NCI-H1436 (cell line): ENCODE measurements at places on chromosomes 1 and 21.

DNA sequence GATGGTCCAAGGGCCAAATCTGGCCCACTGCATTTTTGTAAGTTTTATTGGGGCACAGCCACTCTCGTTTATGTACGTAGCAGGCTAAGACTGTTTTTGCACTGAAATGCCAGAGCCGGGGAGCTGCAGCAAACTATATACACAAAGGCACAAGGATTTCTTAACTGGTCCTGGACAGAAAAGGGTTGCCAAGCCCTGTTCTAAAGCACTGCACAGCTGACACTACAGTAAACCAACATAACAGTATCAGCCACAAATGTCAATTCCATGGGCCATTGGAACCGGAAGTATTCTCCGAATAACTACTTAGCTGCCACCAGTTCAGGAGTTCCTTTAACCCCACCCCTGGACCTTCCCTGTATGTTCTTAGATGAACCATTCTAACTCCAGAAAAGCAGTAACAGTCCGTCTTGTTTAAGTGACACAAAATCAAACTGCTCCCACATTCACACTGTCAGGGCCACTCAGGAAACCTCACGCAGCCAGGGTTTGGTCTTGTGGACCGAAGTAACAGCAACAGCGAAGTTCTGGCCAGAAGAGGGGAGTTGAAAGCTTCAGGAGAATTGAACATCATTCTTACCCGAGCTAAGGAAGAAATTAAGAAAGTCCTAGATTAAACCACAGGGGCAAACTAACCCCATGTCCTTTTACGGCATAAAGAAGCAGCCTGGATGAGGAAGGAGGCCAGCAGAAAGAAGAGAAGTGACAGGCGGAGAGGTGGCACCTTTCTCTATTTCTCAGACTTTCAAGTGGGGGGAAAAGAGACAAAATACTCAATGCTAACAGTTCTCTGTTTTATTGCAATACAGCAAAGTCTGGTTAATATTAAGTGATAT is 49.2 kb downstream of the COQ8A start:
- DNase-seq, result no peak

DNA sequence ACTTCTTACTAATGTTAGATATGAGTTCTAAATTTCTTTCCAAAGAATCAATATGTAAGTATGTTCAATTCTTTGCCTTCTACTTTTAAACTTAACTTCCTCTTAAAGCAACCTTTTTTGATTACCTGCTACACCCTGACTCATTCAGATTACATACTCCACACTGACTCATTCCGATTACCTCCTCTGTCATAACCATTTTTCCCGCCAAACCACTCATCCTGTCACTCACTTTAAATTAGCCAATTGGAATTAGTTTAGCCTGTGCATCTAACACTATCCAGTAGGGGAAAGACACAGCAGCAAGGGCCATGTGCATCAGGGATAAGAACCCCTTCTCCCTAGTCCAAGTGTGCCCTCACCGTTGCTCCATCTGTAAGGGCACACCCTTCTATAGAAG is 815.5 kb downstream of the BRINP3 start:
- DNase-seq, result no peak

GRCh38 chr1:201399352-201400126 is 415 bp upstream of the LAD1 start:
- peak; percentile 19 for DNase-seq

DNA sequence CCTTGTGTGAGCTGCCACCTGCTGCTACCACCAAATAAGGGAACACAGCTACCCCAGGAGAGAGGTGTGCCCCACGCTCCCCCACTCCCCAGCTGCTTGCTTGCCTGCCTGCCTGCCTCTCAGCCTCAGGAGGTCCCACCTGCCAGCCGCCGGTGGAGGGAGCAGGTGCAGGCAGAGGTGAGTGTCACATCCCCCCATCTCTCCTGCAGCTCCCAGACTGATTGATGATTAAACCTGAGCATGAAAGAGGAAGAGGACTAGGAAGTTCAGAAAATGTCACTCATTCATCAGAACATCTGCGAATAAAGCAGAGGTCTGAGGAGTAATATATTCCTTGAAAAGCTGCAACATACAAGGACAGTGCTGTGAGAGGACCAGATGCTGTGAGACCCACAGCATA is 58.6 kb upstream of the HIVEP3 start:
- DNase-seq, result peak; percentile 64

DNA sequence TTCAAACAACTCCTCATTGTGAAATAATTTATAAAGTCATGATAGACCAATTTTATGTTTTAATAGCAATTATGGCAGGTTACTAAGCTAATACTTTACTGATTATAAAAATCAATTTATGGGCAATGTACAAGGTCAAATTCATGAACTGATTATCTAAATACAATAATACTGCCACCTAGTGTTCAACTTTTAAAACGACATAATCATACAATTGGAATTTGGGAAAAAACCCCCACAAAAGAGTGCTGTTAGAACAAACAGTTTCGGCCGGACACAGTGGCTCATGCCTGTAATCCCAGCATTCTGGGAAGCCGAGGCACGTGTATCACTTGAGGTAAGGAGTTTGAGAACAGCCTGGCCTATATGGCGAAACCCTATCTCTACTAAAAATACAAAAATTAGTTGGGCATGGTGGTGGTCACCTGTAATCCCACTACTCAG is 14.0 kb downstream of the GTF2B start:
- peak; percentile 27 for DNase-seq

GRCh38 chr1:52264530-52265115 is 101.4 kb downstream of the CC2D1B start:
- no peak for DNase-seq

DNA sequence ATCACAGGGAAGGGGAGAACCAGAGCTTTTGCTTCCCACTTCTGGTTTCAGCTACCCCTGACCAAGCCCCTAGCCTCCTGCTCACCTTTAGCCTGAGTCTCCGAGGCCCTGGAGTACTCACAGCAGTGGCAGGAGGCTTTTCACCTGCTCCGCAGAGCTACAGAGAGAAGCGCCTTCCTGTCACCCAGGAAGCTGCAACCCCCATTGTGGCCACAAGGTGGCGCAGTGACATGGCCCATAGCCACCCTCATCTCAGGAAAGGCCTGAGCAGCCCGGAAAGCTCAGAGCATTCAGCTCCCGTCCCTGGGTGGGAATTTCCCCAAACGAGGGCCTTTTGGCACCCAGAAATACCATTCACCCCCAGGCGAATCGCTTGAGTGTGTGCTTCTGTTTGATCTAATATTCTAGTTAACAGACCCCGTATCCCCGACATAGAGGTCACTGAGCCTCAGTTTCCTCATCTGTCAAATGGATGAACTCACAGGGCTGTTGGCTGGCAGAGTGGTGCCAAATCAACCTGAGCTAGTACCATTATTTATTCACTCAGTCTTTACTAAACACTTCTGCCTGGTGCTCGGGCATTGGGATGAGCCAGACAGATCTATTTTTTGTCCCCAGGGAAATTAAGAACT is 25.3 kb downstream of the A3GALT2 start:
- peak; percentile 65 for DNase-seq

- no peak for DNase-seq
Observed at GRCh38 chr1:2330519-2331199, 60.7 kb downstream of the MORN1 start.

DNA sequence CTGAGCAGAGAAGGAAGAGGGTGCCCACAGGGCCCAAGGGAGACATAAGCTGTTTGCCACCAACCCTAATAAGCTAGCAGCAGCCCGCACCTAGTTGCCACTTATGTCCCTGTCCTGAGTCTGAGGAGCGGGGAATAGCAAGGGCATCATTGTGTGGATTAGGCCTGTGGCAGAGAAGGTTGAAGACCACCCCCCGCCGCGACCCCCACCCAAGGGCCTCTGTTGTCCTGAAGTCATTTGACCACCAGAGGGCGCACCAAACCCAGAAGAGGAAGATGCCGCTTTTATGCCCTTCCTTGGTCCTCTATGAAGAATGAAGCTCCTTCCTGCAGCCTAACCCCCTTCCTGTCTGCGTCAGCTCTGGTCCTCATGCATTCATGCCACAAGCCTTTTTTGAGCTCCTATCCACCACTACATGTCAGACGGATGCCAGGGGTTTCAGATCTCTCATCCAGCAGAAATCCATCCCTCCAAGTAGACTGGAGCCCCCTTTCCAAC is 16.6 kb downstream of the RHBG start:
- DNase-seq, result peak; percentile 51

DNA sequence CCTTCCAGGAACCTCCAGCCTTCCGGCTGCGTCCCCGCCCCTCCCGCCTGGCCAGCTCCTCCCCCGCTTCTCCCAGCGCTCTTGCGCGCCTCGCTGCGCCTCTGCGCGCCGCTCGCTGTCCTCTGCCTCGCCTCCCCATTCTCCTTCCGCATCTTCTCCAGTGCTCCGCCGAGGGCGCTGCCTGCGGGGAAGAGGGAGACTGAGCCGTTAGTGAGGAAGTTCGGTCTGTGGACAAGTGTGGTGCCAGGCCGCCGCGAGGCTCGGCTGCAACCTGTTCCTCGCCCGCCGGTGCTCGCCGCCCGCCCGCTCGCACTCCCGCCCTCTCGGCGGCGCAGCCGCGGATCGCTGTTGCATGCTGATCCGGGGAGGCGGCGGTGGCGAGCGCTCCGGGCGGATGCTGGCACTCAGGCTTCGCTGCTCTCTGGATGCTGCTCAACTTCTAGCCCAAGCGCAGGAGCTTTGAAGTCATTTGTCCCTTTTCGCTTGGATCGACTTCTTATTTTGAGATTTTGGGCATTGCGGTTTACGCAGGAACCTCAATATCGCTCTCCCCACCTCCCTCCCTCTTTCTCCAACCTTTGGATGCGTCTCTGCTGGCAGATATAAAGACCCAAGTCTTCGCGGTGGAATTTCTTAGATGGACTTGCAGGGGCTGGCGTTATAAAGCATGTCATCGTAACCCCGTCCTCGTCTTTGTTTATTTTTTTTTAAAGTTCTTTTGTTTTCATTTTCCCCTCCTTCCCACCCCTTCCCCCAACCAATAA is 614 bp upstream of the CACNA1E start:
- DNase-seq, result peak; percentile 38

DNA sequence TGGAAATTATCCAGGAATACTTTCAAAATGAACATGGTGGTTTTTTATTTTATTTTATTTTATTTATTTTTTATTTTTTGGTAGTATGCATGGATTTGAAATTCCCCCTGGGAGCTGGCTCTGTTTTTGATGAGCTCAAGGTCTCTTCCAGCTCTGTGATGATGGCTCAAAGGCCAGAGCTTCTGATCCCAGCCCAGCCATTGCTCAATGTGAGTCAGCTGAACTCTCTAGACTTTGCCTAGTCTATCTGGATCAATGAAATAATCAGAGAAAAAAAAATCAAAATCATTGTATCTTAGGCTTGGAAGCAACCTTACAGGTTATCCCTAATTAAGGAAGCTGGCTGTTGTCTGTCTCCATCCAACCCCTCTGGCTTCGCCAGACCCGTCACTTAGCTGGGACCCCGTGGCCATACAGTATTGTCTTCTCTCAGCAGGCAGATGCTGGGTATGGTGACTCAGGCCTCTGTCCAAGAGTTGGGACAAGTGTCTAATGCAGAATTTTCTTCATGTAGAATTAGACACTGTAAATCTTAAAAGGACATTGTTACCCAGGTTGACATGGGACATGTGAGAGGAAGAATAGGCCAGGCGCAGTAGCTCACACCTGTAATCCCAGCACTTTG is 90.2 kb upstream of the LPGAT1 start:
- DNase-seq, result no peak

- DNase-seq, result no peak
Observed at GRCh38 chr1:214518361-214518760, 33.0 kb downstream of the PTPN14 start.

DNA sequence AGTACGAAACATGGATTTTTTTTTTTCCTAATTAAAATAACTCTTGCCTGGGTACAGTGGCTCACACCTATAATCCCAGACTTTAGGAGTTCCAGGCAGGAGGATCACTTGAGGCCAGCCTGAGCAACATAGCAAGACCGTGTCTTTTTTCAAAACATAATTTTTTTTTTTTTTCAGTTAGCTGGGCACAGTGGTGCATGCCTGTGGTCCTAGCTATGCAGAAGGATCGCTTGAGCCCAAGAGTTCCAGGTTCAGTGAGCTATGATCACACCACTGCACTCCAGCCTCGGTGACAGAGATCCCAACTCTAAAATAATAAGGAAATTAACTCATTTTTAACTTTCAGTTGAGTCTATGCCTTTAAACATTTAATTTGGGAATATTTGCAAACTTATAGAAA is 170.1 kb downstream of the NEK7 start:
- no peak for DNase-seq

DNA sequence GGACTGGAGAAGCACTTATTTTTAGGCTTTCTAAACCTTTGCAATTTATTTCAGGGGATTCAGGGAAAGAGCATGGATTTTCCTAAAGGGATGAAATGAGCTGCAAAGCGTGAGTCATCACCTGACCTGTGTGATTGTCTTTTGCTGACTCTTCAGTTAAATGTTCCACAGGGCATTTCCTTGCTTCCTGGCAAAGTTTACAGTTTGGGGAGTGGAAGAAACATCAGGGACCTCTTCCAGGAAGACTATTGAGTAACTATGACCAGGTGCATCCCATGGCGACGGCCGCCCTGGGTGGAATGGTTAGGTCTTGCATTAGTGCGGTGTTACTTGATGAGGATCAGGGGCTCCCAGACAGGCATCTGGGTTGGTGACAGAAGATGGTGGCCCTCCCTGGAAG is 79.5 kb upstream of the SIPA1L2 start:
- no peak for DNase-seq

- DNase-seq, result no peak
Observed at GRCh38 chr1:59522925-59523505, 226.1 kb downstream of the FGGY start.

DNA sequence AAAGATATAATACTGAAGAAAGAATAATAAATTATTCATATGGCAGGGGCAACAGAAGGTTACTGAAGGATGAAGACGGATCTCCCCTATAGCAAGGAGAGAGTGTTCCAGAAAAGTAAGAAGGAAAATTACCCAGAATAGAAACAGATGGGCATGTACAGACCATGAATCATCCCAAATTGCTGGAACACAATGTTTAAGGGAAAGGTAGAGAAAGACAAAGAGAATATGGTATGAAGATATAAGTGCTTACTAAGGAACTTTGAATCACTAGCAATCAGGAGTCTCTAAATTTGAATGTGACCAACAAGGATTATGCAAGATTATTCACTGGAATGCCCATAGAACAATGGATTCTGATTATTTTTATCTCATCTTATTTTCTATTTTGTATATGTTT is 375.4 kb downstream of the COL11A1 start:
- no peak for DNase-seq

GRCh38 chr1:94101613-94102525 is 19.1 kb downstream of the ABCA4 start:
- no peak for DNase-seq

DNA sequence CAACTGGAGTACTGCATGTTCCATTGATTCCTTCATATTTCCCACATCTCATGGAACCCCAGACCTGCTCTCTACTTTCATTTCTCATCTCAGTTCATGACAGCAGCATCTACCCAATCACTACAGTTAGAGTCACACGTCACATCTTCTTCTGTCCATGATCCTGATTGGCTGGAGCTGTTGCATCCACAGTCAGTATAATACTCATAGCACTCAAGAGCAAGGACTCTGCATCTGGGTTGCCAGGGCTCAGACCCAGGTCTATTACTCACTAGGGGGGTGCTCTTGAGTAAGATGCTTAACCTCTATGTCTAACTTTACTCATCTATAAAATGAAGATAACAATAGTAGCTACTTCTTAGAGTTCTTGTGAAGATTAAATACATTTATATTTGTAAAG is 4.4 kb upstream of the XPR1 start:
- no peak for DNase-seq

- DNase-seq, result no peak
Observed at GRCh38 chr1:110390692-110391245, at the start of gene SLC16A4. Gene SLC16A4, minus strand, starts transcription at chr1:110391026. Its CDS starts 1,703 bp downstream, at chr1:110389323.

GRCh38 chr21:32570456-32570855 is 14.9 kb downstream of the TCP10L start:
- no peak for DNase-seq

GRCh38 chr1:119687434-119688079 is 24.2 kb upstream of the PHGDH start:
- DNase-seq, result no peak
